Activated naive CD8-positive, alpha-beta T cell treated with anti-CD3 and anti-CD28 coated beads for 36 hours (primary cell): ENCODE measurements at places on chromosomes 4 and X.

DNA sequence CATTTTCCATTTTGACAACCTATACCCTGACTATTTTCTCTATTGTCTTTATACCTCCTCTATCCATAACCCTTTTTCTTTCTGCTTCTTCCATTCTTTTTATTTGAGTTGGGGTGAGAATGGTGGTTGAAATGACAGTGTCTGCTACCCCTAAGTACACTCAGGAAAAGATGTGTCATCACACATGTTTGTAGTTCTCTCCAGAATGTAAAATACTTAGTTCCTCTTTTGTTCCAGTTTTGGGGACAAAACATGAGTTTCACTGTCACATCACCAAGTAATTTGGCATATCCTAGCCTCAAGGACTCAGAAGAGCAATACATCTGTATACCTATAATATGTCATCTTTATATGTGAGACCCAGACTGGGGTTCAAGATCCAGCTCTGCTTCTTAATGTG is 90.3 kb downstream of the COMMD8 start:
- DNase-seq: no peak

GRCh38 chr4:156238171-156238570 is 284.5 kb upstream of the CTSO start:
- no peak for DNase-seq

GRCh38 chr4:152606753-152607152 is 70.9 kb upstream of the FBXW7 start:
- DNase-seq: no peak

GRCh38 chr4:138599965-138600364 is 357.8 kb upstream of the SLC7A11 start:
- no peak for DNase-seq

GRCh38 chrX:138858438-138858837 is 146.9 kb upstream of the FGF13 start:
- DNase-seq: no peak

DNA sequence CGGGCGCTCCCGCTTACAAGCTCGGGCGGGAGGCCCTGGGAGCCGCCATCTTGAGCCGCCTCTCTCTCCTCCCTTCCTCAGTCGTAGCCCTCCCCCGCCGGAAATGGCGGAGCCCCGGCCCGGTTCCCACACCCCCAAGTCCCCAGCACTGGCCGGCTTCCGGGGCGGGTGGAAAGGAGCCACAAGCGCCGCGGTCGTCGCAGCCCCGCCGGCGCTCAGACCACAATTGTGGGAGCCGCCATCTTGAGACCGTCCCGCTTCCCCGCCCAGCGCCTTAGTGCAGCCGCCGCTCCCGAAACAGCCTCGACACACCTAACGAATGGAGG is 531 bp downstream of the HCFC1 start:
- DNase-seq: peak; percentile 85

GRCh38 chr4:48557478-48557877 is 67.4 kb downstream of the ZAR1 start:
- DNase-seq: no peak

- DNase-seq: no peak
These were observed 1804.3 kb upstream of the PCDH10 start for GRCh38 chr4:131344761-131345160.

DNA sequence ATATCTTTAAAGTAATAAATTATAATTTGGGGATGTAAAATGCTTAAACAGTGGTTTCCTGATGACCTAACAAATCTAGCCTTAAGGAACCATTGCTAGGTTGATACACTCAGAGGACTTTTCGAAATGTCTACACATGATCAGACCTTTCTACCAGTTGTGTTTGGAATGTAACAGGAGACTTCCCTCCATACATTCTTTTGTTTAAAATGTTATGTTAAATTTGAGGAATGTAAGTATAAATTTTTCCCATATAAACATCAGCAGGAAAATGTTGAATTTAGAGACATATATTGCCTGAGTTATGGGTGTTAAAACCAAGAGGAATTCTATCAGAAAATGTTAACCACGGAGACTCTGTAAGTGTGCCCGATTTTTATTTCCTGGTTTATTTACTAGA is 190.6 kb upstream of the SPRY1 start:
- DNase-seq: no peak

- no peak for DNase-seq
These were observed 17.8 kb downstream of the SCFD2 start for GRCh38 chr4:53348046-53348445.
